ENCODE measurements at places on chromosomes 1 and 21.
A peak's percentile ranks its signal among the peaks of the same experiment; 100 is the strongest.

- no peak for ATAC-seq
Measured at GRCh38 chr1:119331190-119331515, 37.4 kb upstream of the HAO2 start.

DNA sequence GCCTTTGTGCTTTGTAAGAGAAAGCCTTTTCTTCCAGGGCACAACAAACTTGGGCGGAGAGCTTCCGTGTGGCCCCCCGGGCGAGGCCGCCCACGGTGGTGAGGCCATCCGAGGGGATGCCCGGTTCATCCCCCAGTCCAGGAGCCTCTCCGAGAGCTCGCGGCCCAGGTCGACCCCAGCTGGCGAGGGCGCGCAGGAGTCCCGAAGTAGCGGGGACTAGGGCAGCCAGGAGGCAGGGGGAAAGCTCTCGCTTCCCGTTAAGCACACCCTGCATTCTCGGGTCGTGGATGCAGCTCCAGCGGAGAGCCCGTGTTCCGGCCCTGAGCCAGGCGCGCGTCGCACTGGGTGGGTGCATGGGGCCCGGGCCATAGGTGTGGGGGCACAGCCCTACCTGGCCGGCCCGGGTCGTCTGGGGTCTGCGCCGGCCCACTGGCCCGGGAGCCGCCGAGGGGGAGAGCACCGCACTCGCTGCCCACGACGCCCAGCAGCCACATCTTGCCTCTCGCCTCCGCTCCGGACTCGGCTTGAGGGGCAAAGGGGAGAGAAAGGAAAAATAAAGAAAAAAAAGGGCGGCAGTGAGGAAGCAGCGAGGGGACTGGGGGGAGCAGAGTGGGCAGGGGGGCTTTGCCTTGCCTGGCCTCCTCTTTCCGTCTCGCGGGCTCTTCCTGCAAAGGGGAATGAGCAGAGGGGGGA is 1.8 kb downstream of the RNF220 start:
- ATAC-seq, result peak; percentile 43

DNA sequence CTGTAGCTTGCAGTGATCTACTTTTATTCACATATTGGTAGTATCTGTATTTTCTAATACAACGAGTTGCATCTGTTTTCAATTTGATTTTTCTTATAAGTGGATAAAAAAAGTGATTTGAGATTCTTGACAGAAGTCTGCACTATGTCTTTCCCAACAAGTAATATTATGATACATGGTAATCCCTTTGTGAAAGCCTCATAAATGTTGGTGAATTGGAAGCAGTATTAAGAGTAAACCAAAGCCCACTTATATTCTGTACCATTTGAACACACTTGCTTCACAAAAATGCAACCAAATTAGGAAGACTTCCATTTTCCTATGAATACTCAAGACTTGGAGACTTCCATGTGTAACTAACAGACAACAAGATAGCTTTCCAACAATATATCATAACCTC is 172.0 kb downstream of the HMCN1 start:
- ATAC-seq, result no peak

DNA sequence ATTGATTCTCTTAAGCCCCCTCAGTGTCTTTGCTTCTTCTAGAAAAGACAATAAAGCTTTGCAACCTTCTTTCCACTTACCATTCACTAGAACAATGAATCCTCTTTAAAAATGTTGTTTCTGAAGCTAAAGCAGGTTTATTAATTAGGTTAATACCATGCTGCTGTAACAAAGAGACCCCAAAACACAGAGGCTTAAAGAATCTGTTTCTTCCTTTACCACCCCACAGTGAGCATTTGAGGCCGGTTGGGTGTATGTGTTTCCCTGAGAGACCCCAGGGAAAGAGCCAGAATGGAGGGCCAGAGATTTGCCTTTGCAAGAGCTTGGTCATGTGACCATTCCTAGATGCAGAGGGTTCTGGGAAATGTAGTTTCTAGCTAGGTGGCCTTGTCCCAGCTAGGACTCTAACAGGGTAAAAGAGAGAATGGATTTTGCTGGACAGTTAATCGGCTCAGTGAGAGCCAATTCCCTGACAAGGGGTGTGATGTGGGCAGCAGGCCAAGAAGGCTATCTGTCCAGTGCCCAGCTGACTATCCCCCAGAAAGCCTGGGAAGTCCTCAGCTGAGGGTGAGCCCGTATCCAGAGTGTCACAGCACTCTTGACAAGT is 191.8 kb upstream of the TMEM51 start:
- ATAC-seq, result no peak

DNA sequence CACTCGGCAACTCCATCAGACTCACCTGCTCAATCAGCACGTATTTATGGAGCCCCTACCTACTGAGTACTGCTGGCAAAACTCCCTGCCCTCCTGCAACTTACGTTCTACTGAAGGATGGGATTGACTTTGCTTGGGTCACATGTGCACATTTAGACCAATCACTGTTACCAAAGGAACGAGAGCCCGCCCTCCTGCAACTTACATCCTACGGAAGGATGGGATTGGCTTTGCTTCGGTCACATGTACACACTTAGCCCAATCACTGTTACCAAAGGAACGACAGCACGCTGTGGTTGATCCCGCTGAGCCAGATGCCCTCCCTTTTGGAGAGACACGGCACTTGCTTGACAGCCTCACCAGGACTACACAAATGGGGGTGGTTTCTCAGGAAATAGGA is 46.0 kb downstream of the UBIAD1 start:
- no peak for ATAC-seq

- no peak for ATAC-seq
Measured at GRCh38 chr1:93764366-93764750, 82.7 kb upstream of the BCAR3 start.

- no peak for ATAC-seq
Measured at GRCh38 chr1:208129060-208129459, 115.1 kb downstream of the PLXNA2 start.

GRCh38 chr1:160576390-160576789 is 2.9 kb downstream of the CD84 start:
- ATAC-seq, result no peak

DNA sequence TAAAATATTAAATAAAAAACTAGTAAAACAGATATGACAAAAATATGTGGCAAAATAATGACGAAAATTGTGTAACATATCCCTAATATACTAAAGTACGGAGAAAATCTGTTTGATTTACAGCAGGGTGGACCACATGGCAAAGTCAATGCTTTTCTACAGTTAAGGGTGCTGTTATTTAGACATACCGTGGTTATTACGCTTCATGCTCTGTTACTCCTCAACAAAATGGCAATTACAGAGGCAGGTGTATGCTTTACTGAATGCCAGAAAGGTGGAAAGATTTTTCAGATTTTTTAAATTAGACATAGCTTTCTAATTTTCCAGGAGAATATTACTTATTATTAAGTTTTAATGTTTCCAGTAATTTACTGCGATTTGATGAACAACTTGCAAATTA is 343.9 kb upstream of the DPYD start:
- ATAC-seq, result no peak

GRCh38 chr1:5814046-5814619 is 178.1 kb downstream of the NPHP4 start:
- ATAC-seq, result no peak

DNA sequence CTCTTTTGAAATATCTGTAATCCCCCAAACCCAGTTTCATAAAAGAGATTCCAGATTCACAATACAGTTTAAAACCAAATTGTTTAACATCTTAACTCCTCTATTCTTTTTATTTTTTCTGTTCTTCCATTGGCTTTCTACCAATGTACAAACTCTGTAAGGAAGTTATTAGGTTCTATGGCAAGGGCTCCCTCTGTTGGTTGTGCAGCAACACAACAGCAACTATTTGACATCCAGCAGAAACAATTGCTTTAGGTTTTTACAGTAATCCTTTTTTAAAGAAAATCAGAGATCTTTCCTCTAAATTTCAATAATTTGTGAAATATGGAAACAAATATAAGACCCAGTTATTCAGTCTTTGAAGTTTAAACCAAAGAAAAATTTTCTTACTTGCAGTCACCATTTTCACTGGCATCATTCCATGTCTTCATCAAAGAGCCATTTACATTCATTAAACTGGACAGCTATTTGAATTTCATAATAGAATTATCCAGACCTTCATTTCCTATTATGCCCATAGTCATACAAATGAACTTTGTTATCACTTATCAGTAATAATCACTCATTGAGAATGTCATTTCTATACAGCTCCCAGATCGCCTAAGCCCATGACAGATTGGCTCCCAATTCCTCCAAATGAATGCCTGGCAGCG is 46.5 kb upstream of the RNF11 start:
- ATAC-seq, result peak; percentile 59

- ATAC-seq, result no peak
Measured at GRCh38 chr1:76291191-76291590, 216.6 kb downstream of the ST6GALNAC3 start.

- ATAC-seq, result peak; percentile 55
Measured at GRCh38 chr1:61143821-61144424, 61.6 kb downstream of the NFIA start.
